CD8-positive, alpha-beta T cell (primary cell): ENCODE measurements at places on chromosomes 3 and 15.

- peak; percentile 59 for DNase-seq
Observed at GRCh38 chr3:126983653-126984390, 907 bp downstream of the PLXNA1 start.

DNA sequence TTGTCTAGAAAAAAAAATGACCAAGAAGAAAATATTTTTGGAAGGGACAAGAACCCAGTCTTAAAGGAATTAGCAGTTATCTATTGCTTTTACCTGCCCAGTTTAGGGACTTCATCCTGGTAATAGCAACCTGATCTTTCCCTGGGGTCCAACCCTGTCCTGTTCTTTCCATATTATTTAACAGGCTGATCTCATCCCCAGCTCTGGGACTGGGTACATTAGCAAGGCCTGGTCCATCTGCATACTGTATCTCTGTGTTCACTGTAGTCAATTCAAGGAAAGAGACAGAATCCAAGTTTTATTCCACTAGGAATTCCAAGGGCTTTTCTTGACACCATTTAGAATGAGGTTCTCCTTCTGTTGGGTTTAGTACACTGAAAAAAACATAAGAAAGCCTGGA, 191.7 kb upstream of the GADL1 start:
- no peak for DNase-seq

DNA sequence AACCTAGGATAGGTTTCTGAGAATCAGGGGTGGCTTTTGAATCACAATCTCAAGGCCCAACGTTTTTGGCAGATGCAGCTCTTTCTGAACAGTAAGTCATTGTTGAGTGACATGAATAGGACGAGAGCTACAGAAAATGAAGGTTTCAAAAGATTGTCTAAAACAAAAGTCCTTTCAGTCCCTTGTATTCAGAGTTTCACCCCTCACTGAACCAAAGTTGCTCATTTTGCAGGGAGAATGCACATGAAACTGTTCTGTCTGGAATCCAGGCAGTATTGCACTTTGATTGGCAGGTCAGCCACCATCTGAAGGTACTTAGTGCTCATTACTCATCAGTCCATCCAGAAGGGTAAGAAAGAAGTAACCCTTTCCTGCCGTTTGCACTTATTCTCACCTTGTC, 24.1 kb upstream of the RASGRP1 start:
- DNase-seq: no peak

GRCh38 chr15:47412136-47412535, 305.2 kb upstream of the SEMA6D start:
- DNase-seq: no peak

DNA sequence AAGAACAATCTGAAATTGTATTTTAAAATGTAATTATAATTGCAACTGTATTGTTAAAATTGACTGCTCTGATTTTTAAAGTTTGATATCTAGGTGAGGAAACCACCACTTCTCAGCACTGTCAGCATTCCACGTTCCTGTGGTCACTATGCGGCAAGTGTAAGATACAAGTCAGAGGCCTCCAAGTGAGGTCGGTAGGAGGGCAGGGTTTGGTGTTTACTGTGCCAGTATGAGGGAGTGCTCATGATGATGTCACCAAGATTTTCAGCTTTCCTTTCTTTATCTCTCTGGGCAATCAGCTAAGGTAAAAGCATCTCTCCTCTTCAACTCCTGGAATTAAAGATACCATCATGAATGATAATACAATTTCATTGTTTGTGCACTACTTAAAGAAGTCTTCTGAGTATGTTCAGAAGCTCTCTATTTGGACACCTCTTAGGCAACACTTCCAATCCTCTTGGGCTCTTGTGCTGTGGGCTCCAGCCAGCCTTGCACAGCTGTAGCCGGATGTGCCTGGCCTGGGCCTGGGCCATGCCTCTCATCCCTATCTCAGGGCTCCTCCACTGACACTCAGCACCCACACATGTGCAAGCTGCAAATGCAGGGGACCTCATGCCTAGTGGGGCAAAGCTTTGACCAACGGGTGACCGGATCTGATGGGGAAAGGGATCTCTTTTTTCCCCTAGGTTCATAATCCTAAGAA, 42.9 kb downstream of the CCR3 start:
- DNase-seq: peak; percentile 24

GRCh38 chr3:39754549-39754948, 54.9 kb upstream of the MYRIP start:
- DNase-seq: no peak

GRCh38 chr3:58560771-58561311, 16.4 kb downstream of the FAM107A start:
- DNase-seq: no peak

- no peak for DNase-seq
Observed at GRCh38 chr15:76340198-76340802, 3.7 kb downstream of the ISL2 start.

GRCh38 chr3:71485896-71486295, 97.6 kb downstream of the FOXP1 start:
- DNase-seq: no peak

GRCh38 chr15:56824175-56824574, 90.9 kb upstream of the ZNF280D start:
- DNase-seq: no peak

DNA sequence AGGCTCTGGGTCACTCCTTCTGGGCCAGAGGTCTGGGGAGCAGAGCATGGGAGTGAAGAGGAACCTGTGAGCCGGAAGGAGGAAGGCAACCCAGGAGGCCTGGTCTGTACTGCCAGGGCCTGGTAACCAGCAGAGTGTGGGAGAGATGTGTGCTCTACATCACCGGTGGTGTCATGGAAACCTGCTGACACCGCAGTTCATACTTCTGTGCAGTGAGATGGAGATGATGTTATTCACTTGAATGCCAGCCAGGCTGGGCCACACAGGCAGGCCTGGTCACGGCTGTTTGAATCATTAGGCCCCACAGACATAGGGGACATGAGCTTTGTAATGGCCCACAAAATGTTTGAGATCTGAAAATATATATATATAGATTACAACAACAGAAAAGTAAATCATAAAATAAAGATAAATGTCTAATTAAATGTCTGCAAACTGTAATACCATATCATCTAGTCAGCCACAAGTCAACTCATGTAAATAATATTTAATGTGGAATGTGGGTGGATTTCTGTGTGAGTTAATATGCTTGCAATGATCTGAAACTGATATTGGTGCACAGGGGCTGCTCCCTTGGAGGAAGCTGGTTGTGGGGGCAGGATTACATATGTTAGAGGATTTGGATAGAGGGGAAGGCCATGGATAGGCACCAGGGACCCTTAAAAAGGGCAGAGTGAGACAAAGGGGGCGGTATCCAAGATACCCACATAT, 108.5 kb upstream of the PFN2 start:
- DNase-seq: no peak

- DNase-seq: no peak
Observed at GRCh38 chr3:21718161-21718765, 32.7 kb downstream of the ZNF385D start.

- no peak for DNase-seq
Observed at GRCh38 chr15:101063891-101064794, 145.0 kb downstream of the LRRK1 start.

GRCh38 chr3:52196977-52197376, 983 bp upstream of the ALAS1 start:
- DNase-seq: no peak

GRCh38 chr3:119240101-119240590, 532 bp downstream of the B4GALT4 start:
- peak; percentile 45 for DNase-seq

DNA sequence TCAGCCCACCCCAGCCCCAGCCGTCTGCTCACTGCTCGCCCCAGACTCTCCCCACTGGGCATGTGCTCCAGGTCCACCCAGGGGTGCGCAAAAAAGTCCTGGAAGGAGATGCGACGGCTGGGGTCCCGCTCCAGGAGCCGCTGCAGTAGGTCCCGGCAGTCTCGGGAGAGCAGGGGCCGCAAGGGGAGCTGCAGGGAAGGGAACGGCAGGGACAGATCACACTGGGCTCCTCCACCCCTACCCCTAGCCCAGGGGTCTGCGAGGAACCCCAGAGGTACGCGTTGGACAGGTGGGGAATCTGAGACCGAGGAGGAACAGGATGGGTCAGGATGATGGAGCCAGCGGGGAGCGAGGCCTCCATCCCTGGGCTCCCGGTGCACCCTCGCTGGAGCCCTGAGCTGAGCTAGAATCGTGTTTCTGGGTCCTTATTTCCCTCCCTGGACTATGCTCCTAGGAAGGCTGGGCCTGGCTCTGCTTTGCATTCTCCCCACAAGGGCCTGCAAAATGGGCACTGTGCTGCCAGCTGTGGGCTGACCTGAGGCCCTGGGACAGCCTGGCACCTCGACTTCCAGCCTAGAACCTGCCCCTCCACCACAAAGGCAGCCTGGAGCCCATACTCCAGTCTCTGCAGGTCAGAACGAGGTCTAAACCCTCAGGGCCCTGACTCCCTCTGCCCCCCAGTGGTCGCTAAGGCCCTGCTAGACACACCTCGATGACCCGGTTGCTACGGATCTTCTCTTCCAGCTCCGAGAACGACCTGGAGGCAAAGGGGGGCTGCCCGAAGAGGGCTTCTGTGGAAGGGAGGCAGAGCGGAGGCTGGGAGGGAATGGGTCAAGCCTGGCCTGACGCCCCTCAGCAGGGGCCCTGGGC, 3.2 kb downstream of the ULK3 start:
- DNase-seq: no peak

GRCh38 chr3:138941259-138941885, 5.6 kb downstream of the FOXL2 start:
- no peak for DNase-seq

GRCh38 chr3:63964681-63965485, 52.7 kb upstream of the SCAANT1 start:
- no peak for DNase-seq

DNA sequence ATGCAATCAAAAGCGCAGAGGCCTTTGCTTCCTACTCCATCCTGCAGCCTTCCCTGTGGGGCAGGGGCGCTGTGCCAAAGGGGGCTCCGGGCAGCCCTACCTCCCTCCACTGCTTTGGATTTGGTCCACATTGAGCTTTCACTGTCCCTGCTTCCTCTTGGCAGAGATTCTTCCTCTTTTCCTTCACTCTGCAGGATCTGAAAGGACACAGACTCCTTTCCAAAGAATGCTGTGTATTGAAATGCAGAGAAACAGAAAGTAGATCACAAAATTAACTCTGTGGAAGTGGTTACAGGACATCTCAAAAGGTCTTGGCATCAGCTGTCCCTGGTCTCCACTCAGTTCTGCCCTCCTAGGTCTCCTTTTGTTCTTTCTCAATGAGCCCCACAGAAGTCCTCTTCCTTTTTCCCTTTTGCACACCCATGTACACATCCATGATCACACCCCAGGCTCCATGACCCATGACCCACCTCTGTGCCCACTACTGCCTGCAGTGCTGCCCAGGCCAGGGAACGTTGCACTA, 64.1 kb downstream of the CCR1 start:
- no peak for DNase-seq

GRCh38 chr15:85564686-85565085, 184.3 kb downstream of the AKAP13 start:
- no peak for DNase-seq

DNA sequence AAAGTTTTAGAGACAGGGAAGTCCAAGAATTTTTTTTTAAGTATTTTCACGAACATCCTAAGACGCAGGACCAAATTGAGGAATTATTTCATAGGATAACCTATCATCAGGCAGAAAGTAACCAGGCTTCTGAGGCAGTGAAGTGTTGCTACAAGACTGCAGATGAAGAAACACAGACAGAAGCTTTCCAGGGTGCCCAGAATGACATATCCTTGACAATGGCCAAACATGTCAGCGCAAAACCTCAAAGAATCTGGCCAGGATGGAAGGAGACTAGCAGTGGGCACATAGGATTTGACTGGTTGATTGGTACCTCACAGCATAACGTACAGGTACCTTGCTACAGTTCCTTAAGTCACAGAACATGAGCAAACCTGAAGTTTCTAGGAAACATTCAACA, 7.5 kb downstream of the ADAMTS9 start:
- DNase-seq: no peak
